ENCODE measurements at places on chromosomes 1 and 21.

GRCh38 chr1:20347699-20348098 is 57.0 kb downstream of the VWA5B1 start:
- DNase-seq, result no peak

GRCh38 chr21:35470522-35470921 is 421.4 kb upstream of the RUNX1 start:
- no peak for DNase-seq

- DNase-seq, result no peak
These were observed 6.9 kb downstream of the DTL start for GRCh38 chr1:212042436-212042835.

DNA sequence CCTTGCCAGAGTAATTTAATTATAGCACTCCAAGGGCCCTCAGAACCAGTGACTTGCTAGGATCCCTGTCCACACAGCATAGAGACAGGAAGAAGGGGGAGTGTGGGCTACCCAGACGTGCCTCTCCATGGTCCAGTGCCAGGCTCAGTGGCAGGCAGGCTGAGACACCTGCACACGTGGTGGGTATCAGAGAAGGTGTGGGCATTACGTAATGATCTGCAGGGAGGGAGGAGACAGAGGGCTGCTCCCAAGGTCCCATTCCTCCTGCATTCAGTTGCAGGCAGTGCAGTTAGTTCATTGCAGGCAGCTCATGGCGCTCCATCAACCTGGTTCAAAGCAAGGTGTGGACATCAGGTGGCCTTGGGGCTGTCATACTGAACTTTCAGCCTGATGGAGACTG is 49.9 kb downstream of the C8B start:
- no peak for DNase-seq

GRCh38 chr1:62385923-62386322 is 50.9 kb upstream of the USP1 start:
- no peak for DNase-seq

DNA sequence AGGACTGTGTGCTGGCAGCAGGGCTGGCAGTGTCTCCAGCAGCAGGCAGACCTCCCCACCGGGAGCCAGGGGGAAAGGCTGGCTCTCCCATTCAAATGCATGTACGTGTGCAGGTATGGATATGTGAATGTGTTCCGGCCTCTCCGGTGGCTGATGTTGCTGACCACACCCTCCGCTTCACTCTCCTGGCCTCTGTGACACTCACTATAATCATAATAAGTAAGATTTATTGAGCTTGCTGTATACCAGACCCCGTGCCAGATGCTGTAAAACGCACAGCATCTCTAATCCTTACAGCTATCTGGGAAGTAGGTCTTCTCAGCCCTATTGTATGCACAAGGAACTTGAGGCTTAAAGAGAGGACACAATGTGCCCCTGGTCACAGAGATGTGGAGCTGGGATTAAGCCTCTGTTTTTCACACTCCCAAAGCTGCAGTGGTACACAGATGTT is 20.5 kb upstream of the ARTN start:
- no peak for DNase-seq

DNA sequence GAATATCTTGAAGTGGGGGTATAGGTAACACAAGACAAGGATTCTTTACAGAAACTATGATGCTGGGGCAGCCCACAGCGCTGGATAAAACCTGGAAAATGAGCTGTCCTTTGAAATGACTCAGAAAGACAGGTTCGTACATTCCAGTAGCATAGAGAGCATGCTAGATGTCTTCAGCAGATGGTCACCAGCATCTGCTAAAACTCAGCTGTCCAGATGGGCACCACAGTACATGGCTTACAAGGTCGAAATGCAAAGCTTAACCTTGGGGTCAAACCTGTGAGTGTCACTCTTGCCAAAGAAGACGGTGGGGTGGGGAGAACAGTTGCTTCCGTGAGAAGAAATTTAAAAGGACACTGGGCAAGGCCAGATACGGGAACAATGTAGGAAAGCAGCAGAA is 41.3 kb upstream of the TRIM45 start:
- no peak for DNase-seq

DNA sequence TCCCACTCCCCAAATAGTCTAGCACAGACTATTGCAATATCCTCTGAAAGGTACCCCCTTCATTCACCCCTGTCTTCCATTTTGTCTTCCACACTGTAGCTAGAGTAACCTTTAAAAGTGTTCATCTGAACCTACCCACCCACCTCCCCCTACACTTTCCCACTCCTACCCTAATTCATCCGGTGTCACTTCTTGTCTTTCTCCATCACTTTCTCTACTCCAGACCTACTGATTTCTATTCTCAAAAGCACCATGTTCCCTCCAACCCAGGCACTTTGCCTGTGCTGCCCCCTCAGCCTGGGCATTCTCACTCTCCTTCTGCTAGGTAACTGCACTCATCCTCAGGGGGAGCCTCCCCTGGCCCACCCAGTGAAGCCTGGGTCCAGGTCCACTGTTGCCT is 4.7 kb upstream of the MAN1C1 start:
- DNase-seq, result no peak

DNA sequence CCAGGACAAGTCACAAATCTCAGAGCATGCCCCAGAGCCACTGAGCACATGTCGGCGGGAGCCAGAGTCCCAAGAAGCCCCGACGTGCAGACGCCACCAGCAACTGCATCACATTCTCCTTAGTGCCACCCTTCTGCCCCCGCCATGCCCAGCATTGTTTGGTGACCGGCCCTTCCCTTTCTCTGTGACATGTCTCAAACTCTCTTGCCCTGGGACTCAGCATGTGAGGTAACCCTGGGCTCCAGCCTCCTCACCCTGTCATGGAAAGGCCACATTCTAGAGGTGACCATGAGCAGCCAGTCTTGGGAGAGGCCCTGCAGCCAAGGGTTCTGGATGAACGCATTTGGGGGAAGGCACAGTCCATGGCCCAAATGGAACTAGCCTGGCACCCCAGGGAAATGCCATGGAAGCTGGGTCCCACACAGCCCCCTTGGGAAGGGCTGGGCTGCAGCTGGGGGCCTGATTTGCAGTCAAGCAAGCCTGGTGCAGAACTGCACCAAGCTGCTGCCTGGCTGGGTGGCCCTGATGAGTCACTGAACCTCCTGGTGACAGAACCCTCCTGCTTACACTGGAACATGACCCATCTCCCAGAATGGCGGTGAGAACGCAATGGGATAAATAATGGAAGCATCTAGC is 94.4 kb downstream of the ITPKB start:
- no peak for DNase-seq

DNA sequence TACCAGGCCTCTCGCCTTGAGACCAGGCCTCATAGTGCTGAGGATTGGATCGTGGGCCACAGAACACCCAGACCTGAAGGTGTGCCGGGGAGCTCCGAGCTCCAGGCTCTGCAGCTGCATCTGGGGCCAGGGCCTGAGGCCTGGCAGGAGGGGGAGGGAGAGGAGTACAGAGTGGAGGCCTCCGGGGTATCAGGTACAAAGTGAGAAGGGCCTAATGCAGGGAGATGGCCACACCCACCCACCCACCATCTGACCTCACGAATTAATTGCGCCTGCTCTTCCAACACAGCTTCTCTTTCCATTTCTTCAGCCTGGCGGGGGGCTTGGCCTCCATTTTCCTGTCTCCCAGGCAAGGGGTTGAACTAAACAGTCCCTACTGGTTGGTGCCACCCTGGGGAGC is 99.4 kb upstream of the ARHGEF16 start:
- no peak for DNase-seq

DNA sequence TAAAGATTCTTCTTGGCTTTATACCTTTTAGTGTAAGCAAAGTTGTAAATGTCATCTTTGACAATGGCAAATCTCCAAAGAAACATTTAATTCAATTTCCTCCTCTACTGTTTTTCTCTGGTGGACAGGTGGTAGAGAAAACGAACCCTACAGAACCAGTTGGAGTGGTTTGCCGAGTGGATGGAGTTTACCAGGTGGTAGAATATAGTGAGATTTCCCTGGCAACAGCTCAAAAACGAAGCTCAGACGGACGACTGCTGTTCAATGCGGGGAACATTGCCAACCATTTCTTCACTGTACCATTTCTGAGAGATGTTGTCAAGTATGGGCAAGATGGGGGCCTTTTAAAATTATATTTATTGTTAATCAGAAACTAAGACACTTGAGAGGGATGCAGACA is 25.8 kb downstream of the UAP1 start:
- DNase-seq, result no peak

DNA sequence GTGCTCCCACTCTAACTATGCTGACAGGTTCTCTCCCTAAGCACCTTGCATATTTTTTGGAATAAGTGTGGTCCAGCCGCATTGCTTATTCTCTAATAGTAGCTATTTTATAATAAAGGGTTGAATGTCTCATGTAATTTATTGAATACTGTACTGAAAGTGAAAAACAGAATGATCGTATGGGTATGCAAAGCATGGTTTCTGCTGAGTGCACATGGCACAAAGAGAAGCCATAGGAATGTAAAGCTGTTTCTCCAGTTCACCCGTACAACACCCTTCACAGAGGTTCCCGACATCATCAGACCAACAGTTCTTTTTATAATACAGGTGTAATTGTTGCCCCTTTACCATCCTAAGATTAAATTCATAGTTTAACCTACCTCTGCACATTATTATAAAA is 8.9 kb upstream of the HAO2 start:
- no peak for DNase-seq

- DNase-seq, result no peak
These were observed 259.0 kb upstream of the FOXD3 start for GRCh38 chr1:63063367-63063766.

GRCh38 chr1:94383966-94384408 is 34.2 kb upstream of the ABCD3 start:
- no peak for DNase-seq

DNA sequence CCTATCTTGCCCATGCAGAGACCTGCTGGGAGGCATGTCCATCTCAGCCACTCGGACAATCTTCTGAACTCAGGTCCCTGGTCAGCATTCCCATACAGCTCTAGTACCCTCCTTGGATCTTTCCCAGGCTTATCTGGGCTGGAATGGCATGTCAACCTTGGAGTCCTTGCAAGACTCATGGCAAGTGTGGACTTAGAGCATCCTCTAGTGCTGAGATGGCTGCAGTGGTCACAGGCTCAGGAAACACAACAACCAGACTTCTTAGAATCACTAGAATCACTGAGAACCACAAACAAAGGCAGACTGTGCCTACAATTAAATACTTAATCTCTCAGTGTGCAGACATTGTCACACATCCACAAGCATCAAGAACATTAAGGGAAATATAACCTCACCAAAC is 73.1 kb upstream of the TSHB start:
- DNase-seq, result no peak

DNA sequence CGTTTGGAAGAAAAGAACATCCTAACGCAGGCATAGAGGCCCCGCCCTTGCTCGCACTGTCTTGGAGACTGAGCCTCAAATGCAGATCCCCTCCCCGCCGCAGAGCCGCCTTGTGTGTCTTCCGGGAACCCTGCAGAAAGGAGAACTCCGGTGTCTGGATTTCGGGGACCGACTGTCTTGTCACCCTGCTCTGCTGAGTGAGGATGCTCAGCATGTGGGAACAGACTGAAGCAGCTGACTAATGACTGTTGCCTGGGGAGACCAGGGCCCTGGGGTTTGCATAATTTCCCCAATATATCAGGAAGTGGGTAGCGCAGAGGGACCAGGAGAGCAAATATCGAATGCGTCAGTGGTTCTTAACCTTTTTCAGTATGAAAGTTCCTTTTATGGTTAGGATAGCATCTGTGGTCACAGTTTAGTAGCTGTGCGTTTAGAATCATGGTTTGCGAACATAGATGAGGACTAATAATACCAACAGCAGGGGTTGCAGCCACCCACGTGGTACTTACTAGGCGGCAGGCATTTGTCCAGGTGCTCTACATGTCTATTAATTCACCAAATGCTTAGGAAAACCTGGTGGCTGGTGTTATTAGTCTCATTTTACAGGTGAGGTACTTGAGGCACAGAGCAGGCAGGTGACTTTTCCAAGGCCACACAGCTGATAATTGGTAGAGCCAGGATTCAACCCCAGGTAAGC is 14.3 kb downstream of the GPR137B start:
- DNase-seq, result no peak

DNA sequence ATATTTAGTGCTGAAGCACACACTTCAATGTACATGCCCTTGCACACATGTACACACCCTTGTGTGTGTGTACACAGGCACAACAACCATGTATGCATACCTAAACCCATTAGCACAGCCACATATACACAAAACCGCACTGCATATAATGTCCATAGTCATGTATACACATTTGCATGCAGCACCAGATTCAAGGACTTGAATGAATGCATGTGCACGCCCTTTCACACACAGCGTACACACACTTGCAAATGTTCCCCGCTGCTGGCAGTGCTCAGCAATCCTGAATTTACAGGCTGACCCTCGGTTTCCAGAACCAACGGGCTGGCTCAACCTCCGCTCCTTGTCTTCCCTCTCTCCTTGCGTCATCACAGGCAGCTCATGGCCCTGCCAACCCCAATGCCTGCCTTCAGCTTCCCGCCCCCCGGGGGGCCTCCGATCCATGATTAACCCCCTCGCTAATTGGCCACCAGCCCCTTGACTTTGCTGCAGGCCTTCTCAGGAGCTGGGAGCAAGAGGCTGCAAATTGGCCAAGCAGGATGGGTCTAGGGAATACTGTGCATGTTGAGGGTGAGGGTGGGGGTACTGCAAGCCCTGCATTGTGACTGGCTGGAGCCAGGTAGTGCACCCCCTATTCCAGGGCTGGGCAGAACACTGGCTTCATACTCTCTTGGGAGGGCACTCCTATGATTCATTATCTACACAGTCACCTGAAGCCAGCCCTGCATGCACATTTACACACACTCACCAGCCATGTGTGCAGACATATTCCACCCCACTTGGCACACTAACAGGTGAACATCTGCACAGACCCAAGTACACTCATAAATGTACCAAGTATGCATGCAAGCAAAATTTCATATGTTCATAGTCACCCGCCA is 7.9 kb downstream of the GPR3 start:
- DNase-seq, result no peak

GRCh38 chr1:101728029-101728428 is 268.7 kb downstream of the OLFM3 start:
- DNase-seq, result no peak

- DNase-seq, result no peak
These were observed 75.9 kb upstream of the SMYD2 start for GRCh38 chr1:214205053-214205452.

DNA sequence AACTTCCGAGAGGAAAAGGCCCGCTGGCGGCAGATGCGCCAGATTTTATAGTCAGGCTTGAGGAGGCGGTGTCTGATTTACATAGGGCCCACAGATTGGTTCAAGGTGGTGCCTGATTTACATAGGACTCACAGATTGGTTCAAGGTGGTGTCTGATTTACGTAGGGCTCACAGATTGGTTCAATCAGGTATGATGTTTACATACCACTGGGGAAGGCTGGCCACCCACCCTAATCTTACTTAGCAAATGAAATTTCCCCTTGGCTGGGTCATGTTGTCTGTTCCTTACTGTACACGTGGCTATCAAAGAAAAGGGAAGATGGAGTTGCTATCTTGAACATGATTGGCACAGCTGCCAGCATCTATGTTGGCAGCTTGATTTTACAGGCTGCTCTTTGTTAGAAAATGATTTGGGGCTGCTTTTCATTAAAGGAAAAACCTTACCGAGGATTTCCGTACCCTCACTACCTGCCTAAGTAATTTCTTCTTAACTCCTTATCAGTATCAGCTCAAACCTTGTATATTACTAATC is 96.3 kb downstream of the SETD4 start:
- no peak for DNase-seq

All from cerebellar nuclear complex (tissue), 1 donor.